ENCODE measurements at places on chromosomes 3 and 15.

DNA sequence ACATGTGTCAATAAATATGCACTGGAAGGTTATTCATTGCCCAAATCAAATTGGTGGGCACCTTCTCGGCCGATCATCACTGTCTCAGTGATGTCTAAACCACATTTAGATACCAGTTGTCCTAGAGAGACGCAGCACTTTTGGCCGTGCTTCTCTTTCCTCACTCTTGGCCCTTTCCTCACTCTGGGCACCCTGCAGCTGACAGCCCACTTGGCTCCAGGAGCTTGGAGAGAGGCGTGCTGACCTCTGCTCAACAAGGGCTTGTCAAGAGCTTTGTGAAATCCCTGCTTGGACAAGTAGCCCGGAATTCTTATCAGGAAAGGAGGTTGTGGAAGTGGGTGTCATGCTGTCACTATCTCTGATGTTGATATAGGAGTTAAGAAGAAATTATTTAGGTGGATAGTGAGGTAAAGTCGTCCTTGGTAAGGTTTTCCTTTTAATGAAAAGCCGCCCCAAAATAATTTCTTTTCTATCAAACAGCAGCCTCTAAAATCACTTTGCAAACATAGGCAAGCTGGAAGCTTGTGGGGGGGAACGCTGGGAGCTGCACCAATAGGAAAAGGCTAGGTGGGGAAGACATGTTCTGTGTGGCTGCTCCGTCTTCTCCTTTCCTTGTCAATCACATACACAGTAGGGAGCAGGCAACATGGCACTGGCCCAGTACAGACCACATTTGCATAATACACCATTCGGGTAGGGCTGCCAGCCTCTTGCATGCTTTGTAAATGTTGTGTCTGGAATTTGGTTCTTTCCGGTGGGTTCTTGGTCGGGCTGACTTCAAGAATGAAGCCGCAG is 126.8 kb upstream of the UBE3A start:
- no peak for DNase-seq

DNA sequence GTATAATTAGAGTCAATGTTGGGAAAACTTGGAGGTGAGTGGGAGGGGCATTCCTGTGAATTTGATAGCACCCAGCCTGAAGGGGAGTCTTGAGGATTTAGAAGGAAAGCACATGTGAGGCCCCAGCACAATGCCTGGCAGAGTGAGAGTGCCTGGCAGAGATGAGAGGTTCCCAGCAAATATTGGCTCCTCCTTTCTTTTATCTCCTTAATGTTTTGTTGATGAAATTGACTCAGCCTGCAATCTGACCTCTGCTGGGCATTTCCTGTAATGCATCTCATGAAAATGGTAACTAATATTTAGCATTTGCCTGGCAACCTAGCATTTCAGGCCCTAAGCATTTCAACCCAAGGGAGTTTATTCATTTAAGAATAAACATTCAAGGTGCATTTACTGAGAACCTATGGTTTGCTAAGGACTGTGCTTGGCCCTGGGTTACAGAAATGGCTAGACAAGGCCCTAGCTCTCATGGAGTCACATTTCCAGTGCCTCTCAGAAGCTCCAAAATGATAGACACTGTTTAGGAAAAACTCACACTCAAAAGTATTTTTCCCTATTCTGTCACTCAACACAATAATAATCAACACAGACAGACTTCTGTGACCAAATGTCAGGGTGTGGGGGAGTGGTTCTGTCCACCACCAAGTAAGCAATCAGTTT is 19.0 kb downstream of the PDHB start:
- no peak for DNase-seq

DNA sequence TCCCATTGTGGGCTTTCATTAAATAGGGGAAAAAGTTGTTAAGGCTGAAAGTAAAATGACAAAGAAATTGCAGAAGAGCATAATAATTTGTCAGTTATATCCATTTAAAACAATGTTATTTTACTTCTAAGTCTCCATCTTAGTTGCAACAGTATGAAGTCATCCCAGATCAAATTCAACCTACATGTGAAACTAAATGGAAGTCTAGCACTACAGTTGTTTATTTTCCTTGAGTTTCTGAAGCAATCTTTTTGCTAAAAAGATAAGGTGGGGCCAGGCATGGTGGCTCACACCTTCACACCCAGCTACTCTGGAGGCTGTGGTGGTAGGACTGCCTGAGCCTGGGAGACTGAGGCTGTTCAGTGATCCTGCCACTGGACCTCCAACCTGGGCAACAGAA is 80.2 kb downstream of the DPH6 start:
- DNase-seq, result no peak

GRCh38 chr15:73442968-73443367 is at the start of gene REC114:
TSS of gene REC114 (plus strand) at chr15:73443164. CDS start at chr15:73443186, 22 bp downstream.
- no peak for DNase-seq

GRCh38 chr3:154188846-154189245 is 67.7 kb downstream of the ARHGEF26 start:
- no peak for DNase-seq

DNA sequence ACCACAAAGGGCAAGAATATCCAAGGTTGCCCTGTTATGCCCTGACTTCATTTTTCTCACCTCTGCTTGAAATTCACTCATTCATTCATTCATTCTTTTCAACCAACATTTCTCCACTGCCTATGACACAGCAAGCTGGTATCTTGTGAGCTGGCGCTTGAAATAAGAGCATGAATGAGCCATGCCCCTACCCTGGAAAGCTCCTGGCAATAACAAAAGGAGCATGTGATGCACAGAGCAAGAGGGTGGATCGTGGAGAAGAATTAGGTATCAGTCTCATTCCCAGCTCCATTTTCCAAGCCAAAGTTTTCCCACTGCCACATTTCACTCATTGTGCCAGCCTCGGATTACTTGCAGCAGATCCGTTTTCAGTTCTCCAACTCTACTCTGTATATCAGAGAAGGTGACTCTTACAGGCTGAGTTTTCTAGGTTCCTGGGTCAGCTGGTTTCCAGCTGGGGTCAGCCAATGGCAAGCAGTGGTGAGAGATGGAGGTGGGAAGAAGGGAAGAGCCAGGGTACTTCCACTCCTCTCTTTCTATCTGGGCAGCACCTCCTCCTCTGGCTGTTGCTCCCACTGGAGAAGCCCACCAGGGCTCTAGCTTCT is 144.8 kb downstream of the SUCLG2 start:
- DNase-seq, result peak; percentile 22

DNA sequence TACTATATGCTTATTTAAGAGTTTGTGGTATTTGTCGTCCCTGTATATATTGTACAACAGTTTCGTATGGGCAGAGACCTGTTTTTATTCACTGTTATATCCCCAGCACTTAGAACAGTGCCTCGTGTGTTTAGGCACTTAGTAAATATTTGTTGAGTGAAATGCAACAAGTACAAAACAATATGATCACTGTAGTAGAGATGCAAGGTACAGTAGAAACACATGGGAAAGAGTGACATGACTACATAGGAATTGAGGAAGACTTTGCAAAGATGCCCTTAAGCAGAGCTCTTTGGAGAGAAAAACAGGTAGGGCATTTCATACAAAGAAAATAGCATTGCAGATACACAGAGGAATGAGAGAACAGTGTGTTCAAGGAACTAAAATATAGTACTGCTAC is 18.3 kb downstream of the RASA2 start:
- DNase-seq, result no peak

DNA sequence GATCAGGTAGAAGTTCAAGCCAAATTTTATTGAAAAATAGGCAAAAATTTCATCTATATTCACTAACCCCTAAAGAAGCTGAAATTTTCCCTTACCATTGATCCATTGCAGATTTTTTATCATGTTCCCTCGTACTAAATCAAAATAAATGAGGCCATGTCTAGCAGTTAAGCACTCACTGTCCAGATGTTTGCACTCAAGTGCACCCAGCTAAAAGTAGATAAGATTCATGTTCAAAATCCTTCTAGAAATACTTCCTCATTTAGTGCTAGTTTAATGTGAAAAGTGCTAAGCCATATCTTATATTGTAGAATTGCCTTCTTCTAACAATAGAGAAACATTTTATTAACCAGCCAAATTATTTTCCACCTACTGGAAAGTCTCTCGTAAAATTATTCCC is 164.7 kb upstream of the UBE2E2 start:
- DNase-seq, result no peak

DNA sequence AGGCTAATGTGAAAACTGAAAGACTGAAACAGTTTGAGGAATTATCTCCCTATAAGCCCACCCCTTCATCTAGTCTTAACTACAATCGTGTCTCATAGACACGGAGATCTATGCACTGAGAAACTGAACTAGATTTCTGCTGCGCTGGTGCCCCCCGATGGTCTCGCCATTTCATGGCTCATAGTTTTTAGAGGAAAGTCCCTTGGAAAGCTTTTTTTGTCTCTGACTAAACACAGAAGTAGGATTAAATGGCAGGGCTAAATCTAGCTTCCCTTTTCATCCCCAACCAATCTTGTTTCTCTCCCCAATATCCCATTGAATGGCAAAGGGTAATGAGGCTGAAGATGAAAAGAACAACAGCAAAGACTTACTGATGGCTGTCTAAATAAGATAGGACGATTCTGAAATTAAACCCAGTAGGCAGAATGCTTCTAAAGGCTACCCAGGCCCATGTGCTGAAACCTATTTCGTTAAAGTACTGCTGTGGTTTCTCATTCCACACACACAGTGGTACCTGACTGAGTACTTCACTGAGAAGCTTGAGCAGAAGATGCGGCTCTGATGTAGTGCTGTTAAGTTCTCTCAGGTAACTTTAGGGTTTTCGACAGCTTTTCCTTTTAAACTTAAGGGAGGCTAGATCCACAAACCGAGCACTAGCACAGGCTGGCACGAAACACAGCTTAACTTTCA is 142.7 kb downstream of the GADL1 start:
- no peak for DNase-seq

DNA sequence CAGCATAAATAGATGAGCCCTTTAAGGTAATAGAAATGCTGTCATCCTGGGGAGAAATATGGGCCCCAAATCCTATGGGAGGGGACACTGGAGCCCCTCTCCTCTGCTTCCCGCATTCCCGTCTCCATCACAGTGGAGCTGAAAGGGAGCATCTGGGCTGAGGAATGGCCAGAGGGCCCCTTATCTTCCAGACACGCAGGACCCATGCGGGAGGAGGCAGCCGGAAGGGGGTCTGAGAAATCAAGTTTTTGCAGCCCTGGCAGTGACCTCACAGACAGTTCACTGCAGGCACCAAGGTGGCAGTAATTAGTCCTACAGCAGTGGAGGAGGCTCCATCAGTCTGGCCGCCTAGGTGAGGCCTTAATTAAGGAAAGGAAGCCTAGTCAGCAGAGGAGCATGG is 80.2 kb downstream of the RAB11A start:
- DNase-seq, result no peak

- DNase-seq, result no peak
Measured at GRCh38 chr15:92687195-92687602, 31.6 kb upstream of the FAM174B start.

DNA sequence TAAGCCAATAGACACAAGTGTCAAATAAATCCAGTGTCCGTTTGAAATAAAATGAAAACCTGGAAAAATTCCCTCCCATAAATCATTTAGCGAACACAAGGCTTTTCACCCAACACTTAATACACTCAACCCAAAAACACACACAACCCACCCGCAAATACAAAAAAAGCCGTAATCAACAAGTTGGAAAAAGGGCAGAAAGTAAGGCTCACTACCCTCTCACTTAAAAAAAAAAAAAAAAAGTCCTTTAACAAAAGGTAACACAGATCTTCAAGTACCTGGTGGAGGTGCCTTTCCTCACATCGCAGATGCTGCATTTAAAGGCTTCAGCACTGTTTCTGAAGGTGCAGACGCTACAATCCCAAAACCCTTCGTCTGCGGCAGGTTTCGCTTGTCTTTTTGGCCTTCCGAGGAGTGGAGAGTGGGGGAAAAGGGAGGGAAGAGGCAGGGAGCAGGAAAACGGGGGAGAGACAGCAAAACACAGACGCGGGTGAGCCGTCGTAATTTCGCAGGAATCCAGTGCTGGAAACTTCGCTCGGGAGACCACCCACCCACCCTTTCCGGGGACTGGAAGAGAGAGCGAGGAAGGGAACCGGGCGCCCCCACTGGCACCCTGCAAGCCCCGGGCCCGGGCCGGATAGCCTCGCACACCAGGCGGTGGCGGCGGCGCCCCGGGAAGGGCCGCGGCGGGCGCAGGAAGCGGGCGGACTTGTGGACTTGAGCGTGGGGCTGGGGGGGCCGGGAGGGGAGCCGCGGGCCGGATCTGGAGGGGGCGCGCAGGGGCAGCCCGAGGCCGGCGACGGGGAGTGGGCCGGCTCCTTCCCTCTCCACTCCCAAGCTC is 401.8 kb downstream of the SHQ1 start:
- no peak for DNase-seq

Measured in epithelial cell of prostate (primary cell).